ENCODE measurements at places on chromosomes 4 and X. TPM values are rescaled to one million over a fixed set of nuclear protein-coding genes. Genes with fewer than 3 reads are reported as not detected.

DNA sequence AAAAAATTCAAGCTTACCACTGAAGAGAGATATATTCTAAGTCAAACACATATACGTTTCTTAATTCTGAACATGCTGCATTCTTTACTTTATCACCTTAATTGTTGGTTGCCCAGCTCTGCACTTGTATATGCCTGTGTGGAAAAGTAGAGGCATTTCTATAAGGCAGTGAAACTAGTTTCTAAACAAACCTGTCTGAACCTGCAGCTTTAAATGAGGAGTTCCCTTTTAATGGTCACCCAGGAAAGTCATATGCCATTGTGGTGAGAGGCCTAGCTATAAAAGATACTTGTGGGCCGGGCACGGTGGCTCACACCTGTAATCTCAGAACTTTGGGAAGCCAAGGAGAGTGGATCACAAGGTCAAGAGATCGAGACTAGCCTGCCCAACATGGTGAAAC lies 147.4 kb upstream of the RXFP1 start:
- no peaks in the 10 kb centered on the region for H3K36me3 ChIP-seq
- H3K4me1 ChIP-seq: no peaks in the 10 kb centered on the region
- no peak overlapping the region for H3K4me3 ChIP-seq
- no peak for DNase-seq
- no peaks in the 10 kb centered on the region for H3K27me3 ChIP-seq

DNA sequence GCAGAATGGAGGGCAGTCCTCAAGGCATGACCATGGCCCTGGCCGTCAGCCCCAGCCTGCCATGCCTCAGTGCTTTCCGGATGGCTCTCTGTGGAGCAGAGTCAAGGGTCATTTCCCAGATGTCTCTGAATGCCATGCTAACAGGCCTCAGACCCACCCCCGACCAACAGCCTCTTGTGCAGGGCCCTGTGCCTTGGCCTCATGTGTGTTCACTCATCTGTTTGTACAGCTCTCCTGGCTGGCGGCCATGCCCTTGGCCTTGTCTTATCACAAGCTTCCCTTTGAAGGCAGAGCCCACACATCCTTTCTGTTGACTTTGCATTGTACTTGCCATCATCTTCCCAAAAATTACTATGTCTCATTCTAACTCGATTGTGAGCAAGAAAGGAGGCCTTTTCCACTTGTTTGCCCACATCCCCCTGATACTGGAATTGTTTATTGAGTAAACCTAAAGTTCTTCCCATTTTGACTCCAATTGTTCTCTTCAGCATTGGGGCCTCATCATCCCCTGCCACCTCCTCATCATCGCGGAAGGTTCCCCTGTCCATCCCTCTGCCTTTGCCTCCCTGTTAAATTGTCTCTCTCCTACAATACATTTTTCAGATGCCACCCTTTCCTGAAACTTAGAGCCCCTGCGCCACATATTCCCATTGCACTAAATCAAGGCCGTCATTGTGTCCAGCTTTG lies 6.3 kb downstream of the CA5B start:
- no peaks in the 10 kb centered on the region for H3K36me3 ChIP-seq
- no peak overlapping the region for H3K4me3 ChIP-seq
- no peak overlapping the region for H3K27ac ChIP-seq
- no peak for DNase-seq
- H3K4me1 ChIP-seq: peaks cover 11% of the 10 kb centered on the region

DNA sequence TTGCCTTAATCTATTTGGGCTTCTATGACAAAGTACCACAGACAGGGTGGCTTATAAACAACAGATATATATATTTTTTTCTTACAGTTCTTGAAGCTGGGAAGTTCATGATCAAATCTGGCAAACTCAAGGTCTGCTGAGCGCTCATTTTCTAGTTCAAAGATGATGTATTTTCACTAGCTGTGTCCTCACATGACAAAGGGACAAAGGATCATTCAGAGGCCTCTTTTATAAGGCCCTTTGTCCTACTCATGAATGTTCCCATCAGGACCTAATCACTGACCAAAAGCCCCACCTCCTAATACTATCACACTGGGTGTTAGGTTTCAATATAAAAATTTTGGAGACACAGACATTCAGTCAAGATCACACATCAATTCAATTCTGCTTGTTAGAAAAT lies 2025.2 kb downstream of the PCDH7 start:
- H3K27me3 ChIP-seq: no peaks in the 10 kb centered on the region
- H3K27ac ChIP-seq: no peak overlapping the region
- H3K4me3 ChIP-seq: no peak overlapping the region
- no peaks in the 10 kb centered on the region for H3K4me1 ChIP-seq

GRCh38 chrX:18883961-18884765 lies 99.8 kb downstream of the PHKA2 start:
- H3K27ac ChIP-seq: no peak overlapping the region
- no peaks in the 10 kb centered on the region for H3K27me3 ChIP-seq
- no peak overlapping the region for H3K4me3 ChIP-seq
- H3K36me3 ChIP-seq: no peaks in the 10 kb centered on the region
- peaks cover 14% of the 10 kb centered on the region for H3K4me1 ChIP-seq
- DNase-seq: no peak

GRCh38 chr4:75715105-75715799 lies 9.1 kb upstream of the USO1 start:
- H3K4me1 ChIP-seq: no peaks in the 10 kb centered on the region
- H3K4me3 ChIP-seq: no peak overlapping the region
- H3K27ac ChIP-seq: no peak overlapping the region
- DNase-seq: no peak

GRCh38 chr4:92163348-92163747 lies 140.4 kb upstream of the GRID2 start:
- no peaks in the 10 kb centered on the region for H3K36me3 ChIP-seq
- no peak overlapping the region for H3K27ac ChIP-seq
- H3K4me1 ChIP-seq: no peaks in the 10 kb centered on the region
- no peak overlapping the region for H3K4me3 ChIP-seq
- no peak for DNase-seq
- H3K27me3 ChIP-seq: no peaks in the 10 kb centered on the region

DNA sequence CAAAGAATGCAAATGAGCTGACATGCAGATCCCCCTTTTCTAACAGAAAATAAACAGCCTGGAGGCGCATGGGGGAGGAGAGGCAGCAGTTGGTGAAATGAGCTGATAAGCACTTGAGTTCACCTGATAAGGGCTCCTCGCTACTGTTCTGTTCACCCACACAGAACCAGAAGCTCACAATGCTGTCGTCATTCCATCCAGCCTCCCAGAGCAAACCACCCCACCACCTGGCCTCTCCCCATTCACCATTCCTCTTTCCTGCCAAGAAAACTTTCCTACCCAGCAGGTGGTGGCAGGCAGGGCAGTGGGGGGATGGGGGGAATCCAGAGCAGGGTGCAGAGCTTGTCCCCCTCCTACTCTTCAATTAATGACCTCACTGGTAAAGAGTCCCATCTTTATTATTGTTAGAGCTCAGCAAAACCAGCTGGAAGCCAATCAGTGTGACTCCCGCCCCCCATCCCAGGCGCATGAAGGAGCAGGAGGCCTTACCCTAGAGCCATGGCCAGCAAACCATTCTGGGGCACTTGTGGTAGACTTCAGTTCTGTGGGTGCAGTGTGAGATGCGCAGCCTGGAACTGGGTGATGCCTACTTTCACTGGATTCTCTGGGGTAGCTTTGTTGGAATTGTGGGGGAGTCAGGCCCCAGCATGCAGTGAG lies 350.3 kb downstream of the ZIC3 start:
- no peaks in the 10 kb centered on the region for H3K27me3 ChIP-seq
- no peaks in the 10 kb centered on the region for H3K36me3 ChIP-seq
- no peaks in the 10 kb centered on the region for H3K4me1 ChIP-seq
- H3K27ac ChIP-seq: no peak overlapping the region
- no peak for DNase-seq

The CPE gene
- not detected for total RNA-seq

- no peak overlapping the region for H3K27ac ChIP-seq
- H3K36me3 ChIP-seq: no peaks in the 10 kb centered on the region
- no peak for DNase-seq
These were observed 73.9 kb downstream of the SLC2A9 start for GRCh38 chr4:9947168-9948062.

The FRAS1 gene
- total RNA-seq: 0.05 TPM

- H3K4me1 ChIP-seq: no peaks in the 10 kb centered on the region
- no peak overlapping the region for H3K4me3 ChIP-seq
- H3K27ac ChIP-seq: no peak overlapping the region
These were observed 27.7 kb downstream of the FNIP2 start for GRCh38 chr4:158796370-158797140.

DNA sequence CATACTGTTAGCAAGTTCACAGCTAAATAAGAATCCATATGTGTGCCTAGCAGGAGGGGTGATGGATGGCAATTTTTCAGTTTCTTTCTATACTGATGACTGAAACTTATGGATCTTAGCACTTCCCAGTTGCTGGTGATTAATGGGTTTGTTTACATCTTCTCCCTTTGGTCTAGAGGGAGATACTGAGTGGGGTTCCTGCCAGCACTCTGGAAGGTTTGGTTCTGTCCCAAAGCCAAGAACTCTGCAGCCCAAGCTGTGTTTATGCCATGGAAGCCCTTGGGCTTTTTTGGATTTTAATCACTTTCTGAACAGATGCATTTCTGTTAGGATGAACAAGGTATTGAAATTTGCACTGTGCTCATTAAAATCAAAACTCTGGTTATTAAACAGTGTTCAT lies 43.5 kb downstream of the DDIT4L start:
- no peak overlapping the region for H3K4me3 ChIP-seq
- DNase-seq: no peak
- H3K27me3 ChIP-seq: no peaks in the 10 kb centered on the region
- no peak overlapping the region for H3K27ac ChIP-seq
- H3K4me1 ChIP-seq: no peaks in the 10 kb centered on the region

DNA sequence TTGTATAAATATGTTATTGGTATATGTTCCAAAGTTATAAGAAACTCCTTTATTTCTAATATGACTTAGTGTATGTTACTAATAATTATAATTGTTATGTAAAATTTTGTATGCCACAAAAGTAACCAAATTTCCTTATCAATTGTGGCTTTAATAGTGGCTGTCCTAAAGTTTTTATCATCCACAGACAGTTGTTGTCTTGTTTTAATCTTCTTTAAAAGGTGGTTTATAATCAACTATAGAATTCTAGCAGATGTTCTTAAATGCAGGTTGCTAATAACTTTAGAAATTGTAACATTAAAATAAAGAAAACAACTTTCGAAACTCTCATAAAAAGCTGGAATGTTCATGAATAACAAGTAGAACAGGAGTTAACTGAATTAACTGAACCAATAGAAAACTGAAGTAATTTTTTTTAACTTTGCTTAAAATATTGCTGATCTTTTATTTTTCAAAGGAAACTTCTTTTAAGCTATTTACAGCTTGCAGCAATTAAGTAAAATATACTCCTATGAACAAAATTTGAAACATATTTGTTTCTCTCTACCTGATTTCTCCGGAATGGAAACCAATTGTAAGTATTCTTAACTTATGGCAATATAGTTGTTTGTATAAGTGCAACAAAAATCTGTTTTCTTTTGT lies 24.3 kb downstream of the HSD17B11 start:
- DNase-seq: no peak
- no peak overlapping the region for H3K27ac ChIP-seq
- H3K36me3 ChIP-seq: peaks cover 66% of the 10 kb centered on the region
- no peaks in the 10 kb centered on the region for H3K4me1 ChIP-seq

The NIPAL1 gene
- total RNA-seq: 1.1 TPM

- no peak overlapping the region for H3K27ac ChIP-seq
- no peaks in the 10 kb centered on the region for H3K36me3 ChIP-seq
- H3K4me1 ChIP-seq: no peaks in the 10 kb centered on the region
- DNase-seq: no peak
- H3K27me3 ChIP-seq: no peaks in the 10 kb centered on the region
These were observed 84.3 kb upstream of the PSAPL1 start for GRCh38 chr4:7518871-7519637.

The RPL39 gene
- total RNA-seq: 3,259 TPM

Measured in B cell (primary cell).